ENCODE measurements at places on chromosomes 5 and 9.

DNA sequence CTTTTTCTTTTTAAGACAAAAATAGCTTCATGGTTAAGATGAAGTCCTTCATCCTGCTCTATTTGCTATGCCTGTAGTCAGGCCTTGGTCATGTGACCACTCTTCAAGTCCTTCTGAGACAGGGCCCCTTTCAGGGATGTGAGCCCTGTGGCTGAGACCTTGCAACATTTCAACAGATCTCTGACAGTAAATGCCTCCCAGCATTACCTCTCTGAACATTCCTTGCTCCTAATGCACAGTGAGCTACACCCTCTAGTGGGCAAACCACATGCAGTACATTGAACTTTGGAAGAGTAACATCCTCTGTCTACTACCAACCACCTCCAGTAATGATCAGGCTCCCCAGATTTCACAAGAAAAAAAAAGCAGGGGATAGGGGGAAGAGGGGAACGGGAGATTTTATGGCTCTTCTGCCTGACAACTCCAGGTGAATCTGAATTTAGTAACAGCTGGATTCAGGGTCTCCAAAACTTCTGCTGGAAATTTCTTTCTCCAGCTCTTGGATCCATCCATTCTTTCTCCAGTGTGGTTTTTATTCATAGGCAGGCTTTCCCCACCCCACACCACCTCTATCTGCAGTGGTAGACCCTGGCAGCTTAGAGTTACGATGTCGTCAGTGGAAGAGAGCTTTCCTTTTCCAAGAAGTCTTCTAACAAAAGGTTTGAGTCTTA, 8.9 kb upstream of the FBXO38 start:
- no peak for DNase-seq

DNA sequence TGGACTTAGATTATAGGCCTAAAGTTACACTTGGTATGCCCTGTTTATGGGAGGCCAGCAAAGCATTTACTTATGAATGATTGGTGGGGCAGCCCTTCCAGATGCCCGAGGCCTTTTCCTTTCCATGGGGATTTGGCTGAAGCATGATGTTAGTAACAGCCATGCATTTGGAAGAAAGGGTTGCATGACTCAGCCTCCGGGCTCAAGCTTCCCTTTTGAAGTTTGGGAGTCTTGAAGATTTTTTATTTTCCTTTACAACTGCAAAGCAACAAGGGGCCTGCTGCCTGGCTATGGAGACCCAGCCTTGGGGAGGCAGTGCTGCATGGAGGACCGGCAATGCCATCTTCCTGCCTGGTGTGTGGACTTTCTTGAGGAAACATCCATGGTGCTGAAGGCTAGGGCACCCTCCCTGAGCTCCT, 244.7 kb downstream of the ICE1 start:
- no peak for DNase-seq

- DNase-seq: no peak
Observed at GRCh38 chr9:90767523-90768100, 34.0 kb upstream of the SYK start.

DNA sequence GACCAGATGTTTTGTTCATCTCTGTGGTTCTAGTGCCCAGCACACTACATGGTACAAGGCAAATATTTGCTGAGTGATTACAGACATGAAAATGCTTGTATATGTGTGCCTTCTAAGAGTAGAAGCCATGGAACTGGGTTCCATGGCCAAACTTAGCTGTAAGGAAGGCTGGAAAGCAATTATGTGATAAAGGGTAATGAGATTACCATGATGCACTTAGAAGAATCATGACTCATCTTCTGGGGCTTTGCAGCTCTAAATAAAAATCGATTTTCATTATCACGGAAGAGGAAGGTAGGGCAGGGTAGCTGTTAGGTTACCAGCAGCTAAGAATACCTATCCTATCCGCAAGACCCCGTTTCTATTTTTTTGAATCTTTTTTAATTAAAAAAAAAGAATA, 28.0 kb downstream of the RFK start:
- DNase-seq: no peak
